ENCODE measurements at places on chromosomes 12 and 14. TPM values are rescaled to one million over a fixed set of nuclear protein-coding genes. Genes with fewer than 3 reads are reported as not detected.

The PTPN21 gene
- total RNA-seq: 6.0 TPM

The ADGRD1 gene
- total RNA-seq: 0.62 TPM

The TAS2R20 gene
- 0.07 TPM for total RNA-seq

The RIMKLB gene
- total RNA-seq: 16.4 TPM

The TAS2R43 gene
- not detected for total RNA-seq

The CRIP1 gene
- 1,748 TPM for total RNA-seq
